Right lung (tissue), 10 donors: ENCODE measurements at places on chromosomes 11 and 22. TPM values are rescaled to one million over a fixed set of nuclear protein-coding genes. Genes with fewer than 3 reads are reported as not detected.

DNA sequence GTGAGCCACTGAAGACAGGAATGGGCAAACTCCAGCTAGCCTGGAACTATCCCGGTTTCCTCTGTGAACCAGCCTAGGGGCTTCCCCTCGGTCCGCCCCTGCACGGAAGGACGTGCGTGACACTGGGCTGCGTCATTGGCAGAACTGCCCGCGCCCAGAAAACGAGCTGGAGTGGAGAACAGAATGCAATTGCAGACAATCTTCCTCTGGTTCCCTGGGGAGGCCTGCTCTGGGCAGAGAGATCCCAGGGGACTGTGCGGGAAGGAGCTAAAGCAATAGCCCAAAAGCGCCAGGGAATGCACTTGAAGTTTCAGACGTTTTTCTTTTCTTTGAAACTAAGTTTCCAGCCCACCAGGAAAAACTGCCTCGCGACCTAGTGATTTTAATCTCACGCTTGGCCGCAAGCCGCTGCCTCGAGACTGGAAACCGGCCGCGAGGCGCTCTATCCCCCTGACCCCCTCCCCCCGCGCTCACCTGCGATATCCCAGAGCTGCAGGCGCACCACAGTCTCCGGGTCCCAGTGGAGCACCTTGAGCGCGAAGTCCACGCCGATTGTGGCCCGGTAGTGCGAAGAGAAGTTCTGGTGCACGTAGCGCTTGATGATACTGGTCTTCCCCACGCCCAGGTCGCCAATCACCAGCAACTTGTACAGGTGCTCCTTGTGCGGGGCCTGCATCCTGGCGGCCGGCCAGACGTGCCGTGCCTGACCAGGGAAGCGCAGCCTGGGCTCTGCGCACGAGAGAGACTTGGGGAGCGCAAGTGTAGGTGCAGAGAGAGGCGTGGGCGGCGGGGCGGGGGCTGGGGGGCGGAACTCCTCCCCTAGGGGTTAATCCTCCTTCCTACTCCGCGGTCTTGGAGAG lies at the start of gene RAB38:
Gene RAB38, minus strand, starts transcription at position 735 of the 860 bp plus-strand sequence. Its CDS starts 59 bp downstream, at position 676.
- peak; percentile 72 for DNase-seq

DNA sequence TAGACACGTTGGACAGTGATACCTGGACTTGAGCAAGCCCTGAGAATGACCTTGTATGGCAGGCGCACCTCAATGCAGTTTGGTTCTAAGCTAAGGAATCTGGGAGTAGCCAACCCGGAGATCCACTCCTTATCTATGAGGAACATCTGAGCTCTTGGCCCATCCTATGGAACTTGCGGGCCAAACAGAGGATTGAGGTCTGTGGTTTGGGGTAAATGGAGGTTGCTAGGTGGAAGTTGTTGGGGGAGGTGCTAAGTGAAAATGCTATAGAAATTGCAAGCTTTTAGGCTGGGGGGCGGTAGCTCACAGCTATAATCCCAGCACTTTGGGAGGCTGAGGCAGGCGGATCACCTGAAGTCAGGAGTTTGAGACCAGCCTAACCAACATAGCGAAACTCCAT lies 8.9 kb downstream of the GDPD5 start:
- DNase-seq, result no peak

The F2 gene
- not detected for polyA plus RNA-seq

DNA sequence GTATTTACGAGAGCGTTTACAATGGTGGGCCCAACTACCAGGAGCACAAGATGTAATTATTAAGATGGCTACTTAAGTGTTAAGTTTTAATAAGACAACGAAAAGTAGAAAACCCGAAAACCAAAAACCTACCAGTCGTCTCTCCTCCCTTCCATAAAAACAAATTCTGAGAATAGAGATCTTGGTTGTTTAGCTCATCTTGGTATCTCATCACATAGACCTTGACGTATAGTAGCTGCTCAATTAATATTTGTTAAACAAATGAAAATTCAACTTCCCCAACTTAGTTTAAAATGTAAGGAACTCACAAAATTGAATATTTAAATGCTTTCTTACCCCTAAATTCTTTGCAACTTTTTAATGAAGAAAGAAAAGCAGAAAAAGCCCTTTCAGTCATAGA lies 669 bp downstream of the KDM4D start:
- no peak for DNase-seq

The OR52I1 gene
- 0.04 TPM for polyA plus RNA-seq

DNA sequence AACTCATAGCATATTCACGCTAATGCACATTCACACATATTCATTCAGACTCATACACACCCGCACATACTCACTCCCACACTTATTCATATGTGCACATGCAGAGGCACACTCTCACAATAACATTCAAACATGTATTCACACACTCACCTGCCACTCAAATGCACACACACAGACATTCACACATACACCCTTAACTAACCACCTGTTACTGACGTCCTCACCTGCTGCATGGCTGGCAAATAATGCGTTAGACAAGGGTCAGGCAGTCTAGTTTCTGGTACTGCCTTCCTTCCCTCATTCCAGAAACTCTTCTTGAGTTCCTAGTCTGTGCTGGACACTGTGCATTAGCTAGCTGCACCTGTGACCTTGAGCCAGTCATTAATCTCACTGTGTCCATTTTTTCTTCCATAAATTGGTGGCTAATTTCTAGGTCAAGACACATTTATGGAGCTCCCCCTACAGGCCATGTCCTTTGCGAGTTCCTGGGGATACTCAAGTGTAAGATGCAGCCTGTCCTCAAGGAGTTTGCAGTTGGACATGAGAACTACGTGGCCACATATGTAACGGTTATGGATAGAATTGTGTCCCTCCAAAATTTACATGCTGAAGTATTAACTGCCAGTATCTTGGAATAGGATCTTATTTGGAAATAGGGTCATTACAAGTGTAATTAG lies 34.5 kb upstream of the SEZ6L start:
- no peak for DNase-seq

The KCTD14 gene
- polyA plus RNA-seq, result 8.7 TPM

GRCh38 chr11:3004481-3004880 lies 12.4 kb upstream of the NAP1L4 start:
- no peak for DNase-seq

GRCh38 chr11:78290293-78291176 lies 101.8 kb downstream of the USP35 start:
- DNase-seq, result no peak

- DNase-seq, result no peak
Observed at GRCh38 chr11:34783816-34784317, 132.3 kb downstream of the APIP start.

DNA sequence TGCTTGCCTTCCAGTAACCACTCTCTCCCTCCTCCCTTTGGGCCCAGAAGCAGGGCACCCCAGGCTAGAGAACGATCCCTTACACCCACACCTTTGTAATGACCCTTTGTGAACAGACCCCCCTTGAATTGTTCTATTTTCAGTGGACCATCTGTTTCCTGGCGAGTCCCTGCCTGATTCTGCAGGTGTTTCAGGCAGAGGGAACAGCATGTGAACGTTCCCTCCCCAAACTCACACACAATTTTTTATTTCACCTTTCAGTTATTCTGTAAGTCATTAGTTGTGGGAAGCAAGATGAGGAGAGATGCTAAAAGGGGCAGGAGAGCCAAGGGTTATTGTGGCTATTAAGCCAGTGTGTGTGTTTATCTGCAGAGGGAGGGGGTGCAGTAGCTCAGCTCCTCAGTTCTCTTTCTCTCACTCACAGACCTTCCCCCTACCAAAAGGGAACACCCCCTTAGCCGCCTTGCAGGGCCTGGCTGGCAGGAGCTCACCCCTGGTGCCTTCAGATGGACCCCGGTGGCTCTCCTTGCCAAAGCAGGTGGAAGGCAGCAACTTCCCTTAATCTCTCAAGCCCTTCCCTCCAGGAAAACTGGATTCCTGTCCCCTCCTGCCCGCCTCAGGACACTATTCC lies 64.8 kb upstream of the SPON1 start:
- no peak for DNase-seq

The ACR gene
- 0.37 TPM for polyA plus RNA-seq

GRCh38 chr11:121648306-121648705 lies 195.5 kb upstream of the SORL1-AS1 start:
- no peak for DNase-seq

The OR52N4 gene
- polyA plus RNA-seq, result not detected

- DNase-seq, result no peak
Observed at GRCh38 chr22:23514322-23515038, 65.6 kb downstream of the IGLL1 start.

GRCh38 chr11:112267188-112267591 lies 6.5 kb upstream of the PLET1 start:
- DNase-seq, result no peak

DNA sequence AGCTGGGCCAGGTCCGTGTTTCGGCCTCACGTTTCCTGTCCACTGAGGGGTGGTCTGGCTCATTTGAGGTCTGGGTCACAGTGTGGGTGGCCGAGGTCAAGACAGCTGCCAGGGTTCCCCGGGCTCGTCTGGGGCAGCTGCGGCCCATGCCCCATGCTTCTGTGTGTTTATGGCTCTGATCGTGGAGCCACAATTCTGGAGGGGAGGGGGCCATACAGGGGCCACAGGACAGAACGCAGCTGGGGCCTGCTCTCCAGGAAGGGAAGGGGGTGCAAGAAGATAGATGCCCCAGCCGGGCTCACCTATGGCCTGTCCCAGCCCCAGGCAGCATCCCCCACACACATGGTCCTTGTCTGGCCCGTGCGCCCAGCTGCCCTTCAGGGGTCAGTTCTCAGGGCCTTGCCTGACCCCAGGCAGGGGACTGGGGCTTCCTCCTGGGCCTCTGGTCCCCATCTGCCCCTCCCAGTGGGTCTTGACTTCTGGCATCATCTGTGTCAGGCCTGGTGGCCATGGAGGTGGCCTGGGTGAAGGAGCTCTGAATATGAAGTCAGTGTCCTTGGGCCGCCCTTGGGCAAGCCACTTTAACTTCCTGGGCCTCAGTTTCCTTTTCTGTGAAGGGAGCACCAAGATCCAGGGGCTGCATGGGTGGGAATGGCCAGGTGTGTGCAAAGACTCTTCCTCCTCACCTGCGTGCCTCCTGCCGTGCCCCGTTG lies 8.4 kb downstream of the TSPAN32 start:
- DNase-seq, result no peak

The TMEM86A gene
- 3.4 TPM for polyA plus RNA-seq

- DNase-seq, result no peak
Observed at GRCh38 chr11:10908215-10908951, 50.5 kb upstream of the ZBED5 start.

DNA sequence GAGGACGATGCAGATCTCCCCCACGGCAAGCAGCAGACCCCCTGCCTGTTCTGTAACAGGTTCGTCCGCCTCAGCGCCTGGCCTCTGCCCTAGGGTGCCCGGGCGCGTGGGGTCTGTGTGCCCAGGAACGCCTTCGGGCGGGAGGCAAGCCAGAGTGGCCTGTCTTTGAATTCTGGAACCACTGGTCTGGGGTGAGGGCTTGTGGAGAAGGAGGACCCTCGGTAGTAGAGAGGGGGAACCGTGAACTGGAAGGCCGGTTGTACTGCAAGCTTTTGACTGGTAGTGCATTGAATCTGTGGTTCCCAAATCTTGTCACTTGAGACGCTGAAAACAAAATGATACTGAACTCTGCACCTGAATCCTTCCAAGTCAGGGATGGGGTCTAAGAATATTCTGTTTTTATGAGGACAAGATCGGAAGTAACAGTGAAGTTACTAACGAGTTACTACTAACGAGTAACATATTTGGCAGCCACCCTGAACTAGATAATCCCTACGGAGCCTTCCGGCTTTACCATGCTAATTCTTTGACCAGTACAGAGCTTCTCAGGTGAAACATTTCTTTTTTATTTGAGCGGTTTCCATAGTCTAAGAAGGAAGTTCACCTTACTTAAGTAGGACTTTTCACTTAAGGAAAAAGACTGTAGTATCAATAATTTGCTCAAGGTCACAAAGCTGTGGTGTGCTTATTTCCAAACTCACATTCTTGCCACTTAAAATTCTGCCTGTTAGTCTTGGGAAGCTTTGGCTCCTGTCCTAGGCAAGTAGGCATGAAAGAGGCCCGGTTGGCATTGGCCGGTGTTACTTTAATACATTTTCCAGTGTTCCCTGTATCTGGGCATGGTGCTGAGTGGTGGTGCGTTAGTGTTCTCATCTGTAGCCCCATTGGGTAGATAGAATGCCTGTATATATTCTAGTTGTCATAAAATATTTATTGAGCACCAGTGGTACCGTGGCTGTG lies 860 bp downstream of the PRMT3 start:
- no peak for DNase-seq

The ABCC8 gene
- 5.2 TPM for polyA plus RNA-seq

The HDHD5 gene
- polyA plus RNA-seq, result 37.7 TPM

The FOLH1 gene
- 21.7 TPM for polyA plus RNA-seq
